ENCODE measurements at places on chromosomes 13 and 19.

DNA sequence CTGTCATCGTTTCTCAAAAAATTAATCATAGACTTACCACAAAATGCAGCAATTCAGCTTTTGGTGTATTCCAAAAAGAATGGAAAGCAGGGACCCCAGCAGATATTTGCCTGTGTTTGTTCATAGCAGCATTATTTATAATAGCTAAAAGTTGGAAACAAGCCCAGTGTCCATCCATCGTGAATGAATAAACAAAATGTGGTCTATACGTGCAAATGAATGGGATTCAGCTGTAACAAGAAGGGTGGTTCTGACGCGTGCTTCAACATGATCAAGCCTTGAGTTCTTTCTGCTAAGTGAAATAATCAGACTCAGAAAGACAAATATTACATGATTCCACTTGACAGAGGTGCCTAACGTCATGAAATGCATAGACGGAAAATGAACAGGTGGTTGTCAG, 36.4 kb downstream of the PSG11 start:
- DNase-seq: no peak

GRCh38 chr13:38395497-38395788, 45.8 kb downstream of the UFM1 start:
- DNase-seq: no peak

GRCh38 chr13:36806102-36806501, 12.9 kb upstream of the RFXAP start:
- DNase-seq: no peak

DNA sequence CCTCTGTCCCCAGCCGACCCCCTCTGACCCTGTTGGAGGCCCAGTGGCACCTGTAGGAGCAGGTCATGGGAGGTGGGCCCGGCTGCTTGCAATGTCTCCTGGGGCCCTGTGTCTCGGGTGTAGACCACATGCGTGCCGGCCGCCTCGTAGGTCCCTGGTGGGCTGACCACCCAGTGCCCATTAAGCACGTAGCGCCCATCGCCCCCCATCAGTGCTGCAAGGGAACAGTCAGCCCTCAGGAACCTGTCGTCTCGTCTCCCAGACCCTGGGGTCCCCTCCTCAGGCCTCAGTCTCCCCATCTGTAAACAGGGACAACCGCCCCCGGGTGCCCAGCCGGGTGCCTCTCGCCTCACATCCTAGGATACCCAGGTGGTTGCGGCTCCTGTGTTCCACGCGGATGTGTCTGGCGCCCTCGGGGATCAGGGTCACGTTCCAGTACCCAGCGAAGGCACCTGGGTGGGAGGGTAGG, 5.6 kb downstream of the ADAMTSL5 start:
- no peak for DNase-seq

GRCh38 chr19:3407556-3408516, 41.5 kb downstream of the NFIC start:
- no peak for DNase-seq

GRCh38 chr13:100517135-100517534, 71.5 kb downstream of the GGACT start:
- no peak for DNase-seq

GRCh38 chr13:101868585-101869469, 416.4 kb downstream of the ITGBL1 start:
- DNase-seq: no peak

- no peak for DNase-seq
These were observed 18.6 kb upstream of the EHD2 start for GRCh38 chr19:47694466-47695273.

- DNase-seq: peak; percentile 44
These were observed at the start of gene CCDC70 for GRCh38 chr13:51861723-51862300. TSS of gene CCDC70 (plus strand) at chr13:51861969. CDS start at chr13:51865412, 3,443 bp downstream.

All from activated T-cell treated with anti-CD3 and anti-CD28 coated beads, Interleukin-2, amount 50 U/mL, for 24 hours (primary cell).